ENCODE measurements at places on chromosomes 12 and 14. TPM values are rescaled to one million over a fixed set of nuclear protein-coding genes. Genes with fewer than 3 reads are reported as not detected.

- no peak for DNase-seq
Measured at GRCh38 chr14:101350021-101350420, 211.3 kb upstream of the DIO3 start.

- DNase-seq, result peak; percentile 33
Measured at GRCh38 chr14:27243365-27243764, 645.5 kb upstream of the NOVA1 start.

GRCh38 chr14:102316338-102316742 lies 3.2 kb upstream of the ZNF839 start:
- peak; percentile 34 for DNase-seq

DNA sequence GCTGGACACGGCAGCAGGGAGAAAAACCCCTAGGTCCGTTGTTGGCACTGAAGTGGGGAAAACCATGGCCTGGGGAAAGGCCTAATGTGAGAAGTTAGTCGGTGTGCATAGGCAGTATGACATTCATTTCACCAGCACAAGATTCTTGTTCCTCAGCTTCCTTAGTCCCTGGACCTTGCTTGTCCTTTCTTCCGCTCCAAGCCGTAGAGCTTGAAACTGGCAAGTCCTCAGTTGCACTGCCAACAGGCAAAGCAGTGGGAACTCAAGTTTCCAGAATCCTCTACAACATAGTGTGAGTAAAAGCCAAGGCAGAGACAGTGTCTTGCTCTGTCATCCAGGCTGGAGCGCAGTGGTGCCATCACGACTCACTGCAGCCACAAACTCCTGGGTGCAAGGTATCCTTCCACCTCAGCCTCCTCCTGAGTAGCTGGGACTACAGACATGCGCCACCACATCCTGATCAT lies 138.5 kb upstream of the AMIGO2 start:
- no peak for DNase-seq

- DNase-seq, result no peak
Measured at GRCh38 chr12:85654456-85654840, 181.8 kb downstream of the RASSF9 start.

The GPR132 gene
- total RNA-seq, result 0.13 TPM

The ALDH1L2 gene
- 34.2 TPM for total RNA-seq

DNA sequence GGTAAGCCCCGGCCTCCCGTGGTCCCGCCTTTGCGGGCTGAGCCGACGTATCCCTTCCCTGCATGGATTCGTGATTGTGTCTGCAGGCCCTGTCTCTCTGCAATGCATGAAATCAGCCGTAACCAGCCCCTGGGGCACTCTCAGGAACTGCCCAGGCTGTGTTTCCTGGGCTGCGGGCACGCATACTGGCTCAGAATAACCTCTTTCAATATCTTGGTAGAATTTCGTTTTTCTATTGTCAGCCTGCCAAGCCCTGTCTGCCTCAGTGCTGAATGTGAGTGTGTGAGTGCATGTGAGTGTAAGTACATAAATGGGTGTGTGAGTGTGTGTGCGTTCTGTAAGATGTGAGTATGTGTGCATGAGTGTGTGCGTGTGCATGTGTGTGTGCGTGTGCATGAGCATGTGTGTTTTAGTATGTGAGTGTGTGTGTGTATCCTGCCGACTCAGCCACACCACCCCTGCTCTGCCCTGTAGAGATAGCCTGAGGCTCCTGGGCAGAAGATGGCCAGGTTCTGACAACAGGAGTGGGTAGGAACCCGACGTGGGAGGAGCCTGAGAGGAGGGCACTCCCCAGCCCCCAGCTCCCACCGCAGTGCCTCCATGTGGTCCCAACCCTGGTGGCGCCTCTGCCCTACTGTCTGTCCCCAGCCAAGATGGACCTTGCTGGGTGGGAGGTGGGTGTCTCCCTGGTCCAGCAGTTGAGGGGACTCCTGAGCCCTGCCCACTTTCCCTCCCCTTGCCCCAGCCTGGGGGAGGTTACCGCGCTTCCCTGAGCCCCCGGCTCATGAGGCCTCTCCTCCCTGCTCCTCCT lies 268.8 kb downstream of the ADGRD1 start:
- DNase-seq, result peak; percentile 2

DNA sequence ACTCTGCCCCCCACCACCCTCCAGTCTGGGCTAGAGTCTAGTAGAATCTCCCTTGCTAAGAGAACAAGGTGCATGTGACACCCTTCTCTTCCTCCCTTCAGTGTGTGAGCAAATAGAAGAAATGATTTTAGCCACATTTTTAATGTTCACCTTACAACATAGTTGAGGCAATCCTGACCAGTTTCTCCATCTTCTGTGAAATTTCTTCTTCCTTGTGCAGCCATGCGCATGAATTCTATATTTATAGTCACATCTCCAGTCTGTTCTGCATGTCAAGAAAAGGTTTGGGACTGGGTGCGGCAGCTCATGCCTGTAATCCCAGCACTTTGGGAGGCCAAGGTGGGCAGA lies 9.5 kb upstream of the LTA4H start:
- no peak for DNase-seq

The MYO1H gene
- not detected for total RNA-seq

The PHLDA1 gene
- 16.9 TPM for total RNA-seq

GRCh38 chr12:9869307-9870161 lies at the start of gene CLEC2B:
TSS of gene CLEC2B (minus strand) at chr12:9869354.
- DNase-seq, result peak; percentile 98

- DNase-seq, result no peak
Measured at GRCh38 chr12:57216921-57217879, 606 bp downstream of the NXPH4 start.

GRCh38 chr14:90355540-90356518 lies 24.1 kb upstream of the NRDE2 start:
- peak; percentile 18 for DNase-seq

GRCh38 chr12:55681142-55682077 lies 26.3 kb downstream of the ITGA7 start:
- peak; percentile 57 for DNase-seq

The MGAT4C gene
- 0.26 TPM for total RNA-seq

- DNase-seq, result peak; percentile 22
Measured at GRCh38 chr14:74333909-74334308, 14.4 kb upstream of the VRTN start.

GRCh38 chr12:124392271-124392666 lies 97.4 kb downstream of the RFLNA start:
- DNase-seq, result no peak

The KRT83 gene
- total RNA-seq, result not detected

DNA sequence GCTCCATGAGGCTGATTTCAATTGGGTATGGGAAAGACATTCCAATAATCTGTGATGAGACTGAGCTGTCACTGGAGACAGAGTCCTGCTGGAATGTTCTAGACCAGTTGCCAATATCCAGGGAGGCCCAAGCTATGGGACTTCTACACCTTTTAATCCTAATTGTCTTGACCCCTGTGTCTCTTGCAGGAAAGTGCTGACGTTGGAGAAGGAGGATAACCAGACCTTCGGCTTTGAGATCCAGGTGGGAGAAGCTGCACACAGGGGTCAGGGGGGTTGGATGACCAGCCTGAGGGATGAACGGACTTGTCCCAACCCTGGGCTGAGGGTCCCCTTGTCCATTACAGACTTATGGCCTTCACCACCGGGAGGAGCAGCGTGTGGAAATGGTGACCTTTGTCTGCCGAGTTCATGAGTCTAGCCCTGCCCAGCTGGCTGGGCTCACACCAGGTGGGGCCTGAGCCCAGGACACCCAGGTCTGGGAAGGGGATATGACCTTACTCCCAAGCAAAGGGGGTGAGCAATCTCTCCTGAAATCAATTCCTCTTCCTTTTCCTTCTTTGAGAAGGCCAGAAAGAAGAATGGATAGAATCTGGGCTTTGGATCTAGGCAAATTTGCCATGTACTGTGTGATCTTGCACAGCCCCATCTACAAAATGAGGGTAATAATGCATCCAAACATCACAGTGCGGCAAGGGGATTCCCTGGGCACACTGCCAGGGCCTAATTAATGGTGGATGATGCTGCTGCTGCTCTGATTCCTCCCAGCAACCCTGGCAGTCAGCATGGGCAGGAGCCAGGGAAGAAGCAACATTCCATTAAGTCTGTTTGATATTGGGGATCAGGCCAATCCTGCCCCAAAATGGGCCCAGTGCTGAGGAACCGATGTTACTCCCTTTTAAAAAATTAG lies 4.2 kb downstream of the TAMALIN start:
- DNase-seq, result no peak

- DNase-seq, result peak; percentile 57
Measured at GRCh38 chr14:81571437-81571836, 37.8 kb upstream of the SEL1L start.

DNA sequence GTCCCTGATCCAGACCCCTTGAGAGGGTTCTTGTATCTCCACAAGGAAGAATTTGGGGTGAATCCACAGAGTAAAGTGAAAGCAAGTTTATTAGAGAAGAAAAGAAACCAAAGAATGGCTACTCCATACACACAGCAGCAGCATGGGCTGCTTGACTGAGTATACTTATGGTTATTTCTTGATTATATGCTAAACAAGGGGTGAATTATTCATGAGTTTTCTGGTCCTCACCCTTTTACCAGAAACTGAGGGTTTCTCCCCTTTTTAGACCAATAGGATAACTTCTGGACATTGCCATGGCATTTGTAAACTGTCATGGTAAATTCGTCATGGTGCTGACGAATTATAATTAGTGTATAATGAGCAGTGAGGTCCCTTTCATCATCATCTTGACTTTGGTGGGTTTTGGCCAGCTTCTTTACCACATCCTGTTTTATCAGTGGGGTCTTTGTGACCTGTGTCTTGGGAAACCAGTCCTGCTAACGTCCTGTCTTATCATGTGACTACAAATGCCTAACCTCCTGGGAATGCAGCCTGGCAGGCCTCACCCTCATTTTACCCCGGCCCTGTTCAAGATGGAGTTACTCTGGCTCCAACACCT lies 121.9 kb downstream of the SPTSSA start:
- DNase-seq, result peak; percentile 32

- no peak for DNase-seq
Measured at GRCh38 chr14:42965512-42965911, 1358.8 kb downstream of the LRFN5 start.

- no peak for DNase-seq
Measured at GRCh38 chr14:96065661-96066459, 26.7 kb downstream of the C14orf132 start.

DNA sequence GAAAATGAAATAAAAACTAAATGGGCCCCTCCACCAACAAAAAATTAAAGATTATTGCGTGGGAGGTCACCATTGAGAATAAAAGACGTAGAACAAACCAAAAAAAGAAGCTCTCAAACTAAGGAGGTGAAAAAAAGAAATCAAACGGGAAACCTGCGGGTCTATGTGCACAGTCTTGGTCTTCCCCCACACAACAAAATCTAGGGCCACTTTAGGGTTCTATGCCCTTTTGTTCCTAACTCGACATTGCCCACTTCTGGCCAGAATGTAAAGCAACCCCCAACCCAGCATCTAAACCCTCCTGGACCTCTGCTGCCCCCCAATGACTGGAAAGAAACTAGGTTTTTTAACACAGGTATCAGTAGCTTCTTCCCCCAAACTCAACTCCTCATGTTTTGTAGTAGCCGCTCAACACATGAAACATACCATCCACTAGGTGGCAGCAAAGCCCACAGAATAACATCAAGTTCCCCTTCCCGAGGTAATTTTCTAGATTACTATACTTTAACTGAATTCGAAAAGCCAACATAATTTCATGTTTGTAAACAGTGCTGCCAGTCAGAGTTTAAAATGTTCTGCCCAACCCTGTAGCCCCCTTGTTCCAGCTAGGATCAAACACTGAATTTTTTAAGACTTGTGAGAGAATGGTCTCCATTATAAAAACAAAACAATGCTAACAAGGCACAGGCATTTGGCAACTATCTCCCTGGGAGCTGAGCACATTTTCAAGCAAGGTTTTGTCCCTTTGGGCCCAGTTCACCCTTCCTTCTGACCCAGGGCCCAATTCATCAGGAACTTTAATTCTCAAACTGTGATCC lies 18.7 kb downstream of the DAD1 start:
- DNase-seq, result peak; percentile 74

DNA sequence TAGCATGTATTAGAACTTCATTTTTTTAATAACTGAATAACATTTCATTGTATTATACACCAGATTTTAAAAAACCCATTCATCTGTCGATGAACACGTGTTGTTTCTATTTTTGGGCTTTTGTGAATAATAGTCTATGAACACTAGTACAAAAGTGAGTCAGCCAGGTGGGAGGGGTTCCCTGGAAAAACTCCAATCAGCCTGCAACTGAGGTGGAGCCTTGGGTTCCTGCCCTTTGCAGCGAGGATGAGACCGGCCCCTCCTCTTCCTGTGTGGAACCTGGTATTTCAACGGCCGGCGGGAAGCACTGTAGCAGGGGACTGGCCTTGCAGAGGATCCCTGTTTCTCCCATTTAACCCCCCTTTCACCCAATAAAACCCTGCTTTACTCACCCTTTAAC lies 56.1 kb downstream of the LMNTD1 start:
- DNase-seq, result peak; percentile 10

- DNase-seq, result peak; percentile 63
Measured at GRCh38 chr14:69582212-69582611, 7.5 kb upstream of the CCDC177 start.

The PSMB11 gene
- total RNA-seq, result not detected

The KRT74 gene
- total RNA-seq, result 0.13 TPM

GRCh38 chr14:55426891-55427290 lies 13.5 kb downstream of the TBPL2 start:
- DNase-seq, result no peak

- no peak for DNase-seq
Measured at GRCh38 chr14:34837801-34838322, 37.3 kb downstream of the BAZ1A start.

DNA sequence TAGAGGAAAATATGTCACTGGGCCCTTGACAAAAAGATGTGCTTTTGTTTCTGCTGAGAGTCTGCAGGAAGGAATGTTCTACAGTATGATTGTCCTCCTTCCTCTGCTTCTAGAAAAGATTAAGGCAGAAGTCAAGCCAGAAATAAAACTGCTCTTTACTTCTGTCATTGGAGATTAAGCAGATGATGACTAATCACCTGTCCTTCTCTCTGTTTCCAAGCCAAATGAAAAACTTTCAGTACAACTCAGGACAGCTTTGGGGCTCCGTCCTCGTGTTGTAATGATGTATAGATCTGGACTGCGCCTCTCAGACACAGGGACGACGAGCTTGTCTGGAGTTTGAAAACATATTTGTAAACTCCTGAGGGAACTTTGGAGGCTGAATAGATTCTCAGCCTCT lies 159.3 kb downstream of the DYRK2 start:
- no peak for DNase-seq

The TMEM132D gene
- not detected for total RNA-seq

GRCh38 chr12:49413796-49414195 lies 46.5 kb downstream of the SPATS2 start:
- peak; percentile 10 for DNase-seq

DNA sequence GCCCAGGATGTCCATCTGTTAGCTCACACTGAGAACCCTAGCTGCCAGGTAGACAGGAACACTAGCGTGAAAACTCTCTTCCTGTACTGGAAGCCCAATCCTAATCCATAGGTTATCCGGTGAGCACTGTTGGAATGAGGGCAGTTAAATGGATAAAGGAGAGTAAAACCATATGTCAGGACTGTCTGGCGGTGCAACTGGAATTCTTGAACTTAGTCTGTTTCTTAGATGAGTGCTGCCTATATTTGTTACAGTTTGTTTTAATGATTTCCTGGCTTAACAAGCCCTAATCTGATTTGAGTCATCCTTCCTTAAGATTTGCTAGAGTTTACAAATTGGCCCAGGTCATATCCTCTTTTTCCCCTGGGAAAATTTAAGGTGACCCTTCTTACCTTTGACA lies 104.7 kb downstream of the ANO4 start:
- DNase-seq, result no peak

Data from bronchial epithelial cell (primary cell).